Germinal center (tissue), 1 donor: ENCODE measurements at places on chromosomes 5 and 9.

DNA sequence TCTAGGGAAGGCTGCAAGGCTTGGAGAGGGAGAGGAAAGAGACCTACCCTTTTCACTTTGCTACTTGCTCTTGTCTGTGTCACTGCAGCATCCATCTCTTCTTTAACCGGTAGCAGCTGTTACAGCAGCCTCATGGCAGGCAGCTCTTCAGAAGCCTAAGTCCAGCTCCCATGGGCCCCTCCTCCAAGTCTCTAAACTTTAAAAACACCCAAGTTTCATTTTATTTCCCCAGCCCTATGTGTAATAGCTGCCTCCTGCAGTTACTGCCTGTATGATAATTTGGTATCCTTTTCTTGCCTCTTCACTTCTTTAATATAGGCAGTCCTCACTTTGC, 313.1 kb upstream of the PIK3R1 start:
- no peak for DNase-seq

DNA sequence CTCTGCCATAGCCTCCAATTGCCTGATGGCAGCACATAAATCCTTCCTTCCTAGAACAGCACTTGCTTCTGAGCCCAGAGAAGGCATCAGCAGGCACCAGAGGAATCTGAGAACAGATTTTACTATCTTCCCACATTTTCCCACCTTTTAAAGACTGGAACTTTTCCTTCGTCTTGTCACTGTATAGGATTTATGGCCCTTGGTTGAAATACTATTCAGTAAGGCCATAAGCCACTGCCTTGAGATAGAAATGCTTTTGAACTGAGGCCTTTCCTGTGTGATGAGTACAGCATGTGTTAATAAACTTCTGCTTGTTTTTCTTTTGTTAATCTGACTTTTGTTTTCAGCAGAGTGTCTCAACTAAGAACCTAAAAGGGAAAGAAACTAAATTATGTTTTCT, 84.3 kb downstream of the MRPS27 start:
- no peak for DNase-seq

DNA sequence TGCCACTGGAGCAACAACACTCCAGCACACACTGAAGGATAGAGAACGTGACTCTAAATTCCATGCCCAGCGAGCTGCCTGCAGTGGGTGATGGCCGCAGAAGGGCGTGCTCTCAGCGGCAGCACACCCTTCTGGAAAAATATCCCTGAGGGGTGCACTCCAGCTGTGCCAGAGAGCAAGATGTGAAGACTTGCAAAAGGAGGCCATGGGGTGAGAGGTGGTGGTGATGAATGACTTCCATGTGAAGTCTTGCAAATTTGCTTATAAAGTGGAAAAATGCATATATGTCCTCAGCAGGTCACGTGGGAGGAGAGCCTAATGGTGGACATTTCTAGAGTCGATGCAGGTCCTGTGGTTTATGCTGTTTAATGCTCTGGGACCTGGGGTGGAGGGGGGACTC, 39.8 kb upstream of the COL5A1 start:
- DNase-seq, result no peak

DNA sequence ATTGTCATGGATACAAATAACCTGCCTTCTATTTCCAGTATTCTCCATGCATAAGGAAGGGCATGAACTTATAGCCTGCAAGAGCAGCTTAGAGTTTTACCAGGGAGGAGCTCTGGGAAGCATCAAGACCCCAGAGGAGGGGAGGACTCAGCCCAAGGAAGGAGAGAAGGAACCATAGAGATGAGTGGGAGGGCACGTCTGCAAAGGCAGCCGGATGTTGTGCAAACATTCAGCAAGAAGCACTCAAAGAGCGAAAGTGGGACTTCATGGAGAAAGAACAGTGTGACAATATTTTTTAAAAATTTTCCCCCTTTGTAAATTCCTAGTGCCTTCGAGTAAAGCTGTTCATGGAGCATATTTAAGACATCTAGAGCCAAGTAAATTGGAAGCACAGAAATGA, 270.1 kb upstream of the PTGER4 start:
- DNase-seq, result no peak

GRCh38 chr5:23314827-23315226, 192.6 kb upstream of the PRDM9 start:
- no peak for DNase-seq

- DNase-seq, result no peak
Measured at GRCh38 chr9:131633491-131634031, 88.2 kb downstream of the PRRT1B start.

DNA sequence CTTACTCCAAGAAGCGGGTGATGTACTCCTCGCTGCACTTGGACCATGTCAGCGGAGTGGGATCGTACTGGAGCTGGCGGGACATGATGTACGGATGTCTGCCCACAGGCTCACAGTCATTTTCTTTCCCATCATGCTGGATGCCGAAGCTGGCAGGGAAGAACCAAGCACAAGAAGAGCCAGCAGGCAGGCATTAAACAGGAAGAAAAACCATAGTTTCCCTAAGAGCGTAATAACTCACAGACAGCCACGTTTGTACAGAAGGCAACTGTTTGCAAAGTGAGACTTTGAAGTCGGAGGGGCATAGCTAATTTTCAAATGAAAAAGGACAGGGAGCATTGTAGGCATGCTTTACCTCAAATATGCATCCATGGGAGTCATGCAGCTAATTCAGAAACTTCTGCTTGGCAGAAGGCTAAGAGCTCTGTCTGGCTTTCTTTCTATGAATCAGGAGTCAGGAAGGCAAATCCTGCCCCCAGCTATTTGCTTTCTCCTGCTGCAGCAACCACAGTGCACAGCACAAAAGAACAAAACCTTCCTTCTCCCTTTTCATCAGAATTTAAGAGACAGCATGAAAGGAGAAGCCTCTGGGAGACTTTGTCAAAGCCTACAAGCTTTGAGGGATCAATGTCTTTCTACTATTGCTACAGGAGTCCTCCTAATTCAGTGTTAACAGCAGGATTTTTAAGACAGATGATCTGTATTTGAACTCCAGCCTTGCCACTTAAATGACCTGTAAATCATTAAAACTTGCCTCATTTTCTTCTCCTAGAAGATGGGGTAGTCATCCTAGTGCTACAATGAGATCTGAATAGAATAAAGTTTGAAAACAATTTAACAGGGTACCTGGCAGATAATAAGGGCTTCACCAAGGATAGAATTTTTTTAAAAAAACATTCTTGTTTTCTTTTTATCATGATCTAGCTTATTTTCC, 209.1 kb downstream of the TARS1 start:
- no peak for DNase-seq

- DNase-seq, result no peak
Measured at GRCh38 chr5:89769975-89770374, 639.6 kb downstream of the CETN3 start.

- no peak for DNase-seq
Measured at GRCh38 chr9:76240578-76240977, 153.6 kb downstream of the RFK start.

GRCh38 chr5:35172533-35172932, 57.8 kb downstream of the PRLR start:
- DNase-seq, result no peak
